ENCODE measurements at places on chromosomes 11 and 22.

DNA sequence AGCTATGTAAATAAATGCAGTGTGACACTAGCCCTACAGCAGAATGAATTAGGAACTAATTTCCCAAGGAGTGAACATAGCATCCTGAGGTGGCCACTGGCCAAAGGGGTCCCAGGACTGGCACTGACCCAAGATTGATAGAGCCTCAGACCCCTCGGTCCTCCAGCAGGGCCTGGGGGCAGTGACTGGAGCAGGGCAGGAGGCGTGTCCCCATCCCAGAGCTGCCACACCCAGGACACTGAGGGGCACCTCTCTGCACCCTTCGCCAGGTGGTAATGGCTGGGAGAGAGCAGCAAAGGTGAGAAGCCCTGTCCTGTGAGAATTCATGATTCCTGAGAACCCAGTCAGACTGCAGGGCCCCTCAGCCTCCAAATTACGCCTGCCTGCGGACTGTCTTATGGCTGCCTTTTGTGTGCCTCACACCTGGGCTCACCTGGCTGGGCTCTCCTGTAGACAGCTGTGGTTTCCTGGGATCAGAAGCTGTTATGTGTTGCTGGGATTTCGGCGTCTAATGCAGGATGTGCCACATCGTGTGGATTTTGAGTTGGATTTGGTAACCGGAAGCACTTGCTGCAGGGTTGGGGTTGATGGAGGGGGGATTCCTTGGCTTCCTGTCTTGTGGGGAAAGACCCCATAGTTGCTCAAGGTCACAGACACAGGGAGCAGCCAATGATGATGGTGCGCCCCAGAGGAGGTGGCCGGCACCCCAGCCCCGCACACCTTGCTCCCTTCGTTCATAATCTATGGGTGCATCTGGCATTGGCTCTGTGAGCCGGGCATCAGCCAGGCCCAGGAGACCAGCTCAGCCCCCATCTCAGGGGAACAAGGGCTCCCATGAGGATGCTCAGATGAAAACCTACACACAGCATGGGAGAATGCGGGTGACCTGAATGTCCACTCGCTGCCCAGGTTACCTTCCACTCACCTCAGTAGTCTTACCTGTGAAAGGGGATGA is 582.9 kb downstream of the BRD1 start:
- no peak for ATAC-seq

DNA sequence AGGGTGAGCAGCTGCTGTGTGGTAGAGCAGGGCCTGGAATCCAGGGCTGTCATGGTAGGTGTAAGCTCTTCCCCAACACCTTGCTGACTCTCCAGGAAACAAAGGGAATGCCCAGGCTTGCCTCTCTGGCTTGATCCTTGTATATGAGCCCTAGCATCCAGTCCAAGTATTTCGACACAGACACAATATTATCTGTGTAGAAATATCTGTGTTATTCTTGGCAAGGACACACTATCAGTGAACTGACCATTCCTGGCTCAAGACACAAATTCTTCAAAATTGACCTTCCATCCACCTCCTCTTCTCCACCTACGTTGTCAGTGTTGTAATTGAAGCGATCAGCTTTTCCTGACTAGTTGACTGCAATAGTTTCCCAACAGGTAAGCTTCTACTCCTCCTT is 312.0 kb upstream of the NARS2 start:
- peak; percentile 74 for ATAC-seq

- ATAC-seq = no peak
These were observed 11.2 kb upstream of the IGLL1 start for GRCh38 chr22:23591201-23591791.

DNA sequence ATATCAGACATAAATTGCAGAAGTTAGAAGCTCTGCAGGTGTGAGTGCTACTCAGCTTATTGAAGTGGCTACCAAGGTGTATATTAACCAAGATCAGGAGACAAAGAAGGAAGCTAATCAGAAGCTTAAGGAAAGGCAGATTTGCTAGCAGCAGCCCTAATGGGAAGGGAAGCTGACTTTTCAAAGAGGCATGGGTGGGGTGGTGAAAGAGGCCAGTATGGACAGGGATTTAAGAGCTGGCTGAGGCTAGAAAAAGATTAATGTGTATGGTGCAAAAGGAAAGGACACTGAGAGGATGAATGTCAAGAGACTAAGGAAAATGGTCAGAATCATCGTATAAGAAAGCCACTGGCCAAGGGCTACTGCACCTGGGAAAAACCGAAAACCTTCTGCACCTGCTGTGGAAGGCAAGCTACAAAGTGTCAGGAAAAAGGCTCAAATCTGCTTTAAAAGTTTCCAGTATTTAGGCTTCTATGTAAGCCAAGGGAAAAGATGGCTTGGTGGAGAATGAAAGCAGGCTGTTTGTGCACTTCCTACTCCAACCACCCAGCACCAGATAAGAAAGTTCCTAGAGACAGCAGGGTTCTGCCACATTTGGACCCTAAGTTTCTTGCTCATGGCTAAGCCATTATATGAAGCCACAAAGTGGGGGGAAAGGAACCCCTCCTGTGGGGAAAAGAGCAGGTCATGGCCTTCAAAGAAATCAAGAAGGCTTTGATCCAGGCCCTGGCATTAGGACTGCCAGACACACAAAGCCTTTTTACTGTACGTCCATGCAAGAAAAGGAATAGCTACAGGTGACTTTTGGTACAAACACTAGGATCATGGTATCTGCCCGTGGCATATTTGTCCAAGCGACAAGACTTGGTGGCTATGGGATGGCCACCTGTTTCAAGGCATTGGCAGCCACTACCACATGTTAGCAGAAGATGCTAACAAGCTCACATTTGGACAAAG is 40.9 kb upstream of the GLYAT start:
- no peak for ATAC-seq

GRCh38 chr22:49268924-49269323 is 558.7 kb downstream of the BRD1 start:
- no peak for ATAC-seq

Measured in esophagus mucosa (tissue), 1 donor.